ENCODE measurements at places on chromosomes 7 and 10.

- no peak for DNase-seq
Observed at GRCh38 chr10:43254199-43254730, 12.6 kb downstream of the RASGEF1A start.

- no peak for DNase-seq
Observed at GRCh38 chr7:5229451-5230264, 39.6 kb downstream of the WIPI2 start.

DNA sequence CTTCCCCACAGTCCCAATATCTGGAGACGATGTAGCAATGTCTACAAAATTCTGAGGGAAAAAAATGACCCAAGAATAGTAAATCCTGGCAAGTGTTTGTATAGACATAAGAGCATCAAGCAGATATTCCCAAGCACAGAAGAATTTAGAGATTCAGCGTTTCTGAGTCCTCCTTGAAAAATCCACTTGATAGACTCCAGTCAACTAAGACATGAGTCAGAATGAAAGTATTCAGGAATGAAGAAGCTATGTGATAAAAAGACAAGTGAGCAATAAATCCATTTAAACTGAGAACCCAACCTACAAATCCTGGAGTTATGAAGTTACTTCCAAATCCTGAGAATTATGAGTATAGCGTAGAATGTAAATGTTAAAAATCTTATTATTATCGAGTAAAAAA lies 86.1 kb upstream of the NPY start:
- no peak for DNase-seq

- DNase-seq, result no peak
Observed at GRCh38 chr10:111316722-111317212, 239.9 kb downstream of the ADRA2A start.

GRCh38 chr7:140223515-140224221 lies 46.9 kb upstream of the KDM7A start:
- no peak for DNase-seq

DNA sequence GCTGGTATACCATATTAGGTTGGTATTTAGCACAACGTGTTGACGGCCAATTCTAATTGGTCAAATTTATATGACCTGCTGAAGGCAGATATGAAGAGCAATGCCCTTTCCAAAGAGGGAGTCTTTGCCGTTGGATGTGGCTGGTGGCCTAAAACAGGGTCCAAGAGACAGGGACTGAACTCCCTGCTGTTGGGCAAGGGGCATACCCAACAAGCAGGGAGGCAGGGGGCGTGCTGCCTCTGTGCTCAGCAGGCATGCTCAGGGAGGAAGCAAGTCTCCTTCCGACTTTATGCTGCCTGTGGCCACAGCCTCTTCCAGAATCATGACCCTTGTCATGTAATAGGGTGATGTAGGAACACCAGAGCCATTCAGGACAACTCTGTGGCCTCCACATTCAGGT lies 167.7 kb upstream of the NPVF start:
- no peak for DNase-seq
